ENCODE measurements at places on chromosomes 16 and 17. TPM values are rescaled to one million over a fixed set of nuclear protein-coding genes. Genes with fewer than 3 reads are reported as not detected.
A peak's percentile ranks its signal among the peaks of the same experiment; 100 is the strongest.

GRCh38 chr17:8300627-8301242, 5.5 kb upstream of the SLC25A35 start:
- DNase-seq: peak; percentile 50

DNA sequence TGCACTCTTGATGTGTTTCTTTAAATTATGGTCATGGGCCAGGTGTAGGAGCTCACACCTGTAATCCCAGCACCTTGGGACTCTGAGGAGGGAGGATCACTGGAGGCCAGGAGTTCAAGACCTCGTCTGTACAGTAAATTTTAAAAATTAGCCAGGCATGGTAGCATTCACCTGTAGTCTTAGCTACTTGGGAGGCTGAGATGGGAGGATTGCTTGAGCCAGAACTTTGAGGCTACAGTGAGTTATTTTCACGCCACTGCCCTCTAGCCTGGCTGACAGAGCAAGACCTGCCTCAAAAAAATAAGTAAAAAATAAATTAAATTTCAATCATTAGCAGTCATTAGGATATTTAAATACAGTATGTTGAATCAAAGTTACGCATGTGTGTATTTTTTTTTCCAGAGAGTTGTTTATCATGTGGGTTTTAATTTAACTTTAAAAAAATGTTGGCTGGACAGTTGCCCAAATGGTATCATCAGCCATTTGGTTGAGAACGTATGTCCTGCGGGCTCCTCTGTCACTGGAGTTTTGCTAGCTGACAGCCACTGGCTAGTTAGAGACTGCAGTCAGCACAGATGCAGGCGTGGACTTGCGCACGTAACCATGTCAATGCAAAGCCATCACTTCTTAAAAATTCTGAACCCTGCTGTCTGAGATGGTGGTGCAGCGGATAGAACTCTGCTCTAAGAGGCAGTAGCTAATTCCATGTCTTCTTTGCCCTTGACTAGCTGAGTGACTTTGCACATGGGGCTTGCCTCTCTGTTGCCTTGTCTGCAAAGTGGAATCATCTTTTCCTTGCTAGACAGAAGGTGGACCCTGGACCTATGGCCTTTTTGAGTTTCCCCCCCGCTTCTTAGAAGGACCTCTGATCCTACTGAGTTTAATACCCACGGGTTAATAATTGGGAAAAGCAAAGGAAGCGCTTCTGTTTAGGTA, 40.0 kb downstream of the MAPT start:
- DNase-seq: no peak

GRCh38 chr16:73997971-73998370, 298.6 kb upstream of the PSMD7 start:
- no peak for DNase-seq

- no peak for DNase-seq
These were observed 13.2 kb downstream of the DGKE start for GRCh38 chr17:56847106-56847505.

DNA sequence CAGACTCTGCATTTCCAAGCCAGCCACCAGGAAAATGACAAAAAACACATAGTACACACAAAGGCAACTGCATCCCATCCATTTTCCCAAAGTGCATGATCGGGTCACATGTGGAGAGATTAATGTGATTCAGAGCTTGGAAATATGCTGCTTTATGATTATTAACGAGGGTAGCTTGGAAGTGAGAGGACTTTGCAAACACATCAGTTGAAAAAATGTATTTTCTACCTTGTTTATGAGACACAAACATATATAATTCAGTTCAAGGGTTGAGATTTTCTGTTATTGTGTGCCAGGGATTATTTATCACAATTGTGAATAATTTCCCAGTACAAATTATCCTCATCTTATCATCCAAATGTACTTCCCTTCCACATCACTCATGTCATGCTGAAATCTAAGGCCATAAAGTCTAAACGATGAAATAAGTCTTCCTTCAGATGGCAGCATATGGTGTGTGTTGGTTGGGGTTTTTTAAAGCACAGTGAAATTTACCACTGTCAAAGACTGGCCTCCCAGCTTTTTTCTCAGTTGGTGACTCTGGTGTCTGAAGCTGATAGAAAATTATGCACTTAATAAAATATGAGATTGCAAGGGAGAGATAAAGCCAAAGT, 104.7 kb upstream of the ADAMTS18 start:
- DNase-seq: no peak

Gene HOXB9
- 49.2 TPM for total RNA-seq

DNA sequence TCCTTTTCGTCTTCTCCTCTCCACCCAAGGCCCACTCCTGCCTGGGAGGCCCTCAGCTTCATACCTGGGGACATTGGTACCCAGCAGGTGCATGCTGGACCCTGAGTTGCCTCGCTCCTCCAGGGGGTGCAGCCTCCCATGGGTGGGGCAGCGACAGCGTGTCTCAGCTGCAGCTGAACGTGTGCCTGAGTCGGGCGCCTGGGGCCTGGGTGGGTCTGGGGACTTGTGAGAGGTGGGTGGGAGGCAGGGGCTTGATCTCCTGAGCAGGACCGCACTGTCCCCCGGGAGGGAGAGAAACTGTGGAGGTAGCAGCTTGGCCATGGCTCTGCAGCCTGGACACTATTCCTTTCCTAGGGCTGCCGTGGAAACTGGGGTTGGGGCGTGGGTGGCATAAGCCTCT, 24.8 kb upstream of the ENGASE start:
- no peak for DNase-seq

- no peak for DNase-seq
These were observed 33.9 kb downstream of the MYH11 start for GRCh38 chr16:15822957-15823356.

Gene PLEKHH3
- 14.2 TPM for total RNA-seq

- no peak for DNase-seq
These were observed 74.5 kb upstream of the PMFBP1 start for GRCh38 chr16:72246423-72246822.

- no peak for DNase-seq
These were observed 346.5 kb upstream of the XYLT1 start for GRCh38 chr16:17817260-17817659.

DNA sequence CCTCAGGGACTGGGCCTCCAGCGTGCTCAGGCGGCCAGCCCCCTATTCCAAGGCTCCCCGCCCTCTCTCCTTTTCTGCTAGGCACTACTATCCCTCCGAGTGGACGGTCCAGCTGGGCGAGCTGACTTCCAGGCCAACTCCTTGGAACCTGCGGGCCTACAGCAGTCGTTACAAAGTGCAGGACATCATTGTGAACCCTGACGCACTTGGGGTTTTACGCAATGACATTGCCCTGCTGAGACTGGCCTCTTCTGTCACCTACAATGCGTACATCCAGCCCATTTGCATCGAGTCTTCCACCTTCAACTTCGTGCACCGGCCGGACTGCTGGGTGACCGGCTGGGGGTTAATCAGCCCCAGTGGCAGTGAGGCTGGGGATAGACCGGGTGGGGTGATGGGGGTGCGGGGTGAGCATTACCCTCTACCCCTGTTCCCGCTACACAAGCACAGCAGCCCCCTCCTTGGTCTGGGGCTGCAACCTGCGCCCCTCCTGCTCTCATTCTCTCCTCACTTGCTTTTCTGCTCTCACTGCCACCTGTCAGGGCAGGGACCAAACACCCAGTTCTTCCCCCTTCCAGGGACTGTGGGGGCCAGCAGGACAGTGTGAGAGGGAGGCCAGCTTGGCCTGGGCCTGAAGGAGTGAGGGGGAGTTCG, 1.1 kb downstream of the PRSS41 start:
- DNase-seq: no peak

DNA sequence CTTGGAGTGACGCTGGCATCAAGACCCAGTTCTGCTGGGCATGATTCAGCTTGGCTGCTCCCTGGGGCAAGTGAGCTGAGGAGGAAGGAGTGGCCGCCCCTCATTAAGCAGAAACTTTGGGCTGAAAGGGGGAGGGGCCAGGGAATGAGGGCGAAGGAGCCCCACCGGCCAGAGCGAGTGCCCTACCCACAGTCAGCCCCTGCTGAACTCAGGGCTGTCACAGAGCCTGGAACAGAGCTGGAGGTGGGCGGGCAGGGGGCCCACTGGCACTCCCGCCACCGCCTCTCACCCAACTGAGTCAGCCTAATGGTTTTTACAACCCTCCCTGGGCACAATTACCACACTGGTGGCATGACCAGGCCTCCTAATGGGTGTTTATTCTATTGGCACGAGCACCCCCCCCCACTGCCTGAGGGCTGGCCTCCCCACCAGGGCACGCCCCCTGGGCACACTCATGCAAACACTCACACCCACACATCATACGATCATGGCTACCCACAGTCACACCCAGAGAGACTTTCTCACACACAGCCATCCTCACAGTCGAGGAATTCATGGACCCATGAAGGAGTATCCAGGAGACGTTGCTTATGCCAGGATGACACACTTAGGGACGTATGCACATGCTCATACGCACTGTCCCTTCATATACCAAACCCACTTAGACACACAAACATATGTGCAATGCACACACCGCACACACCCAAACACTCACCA, 19.2 kb downstream of the UNC119 start:
- DNase-seq: peak; percentile 84

Gene PITPNM3
- total RNA-seq: 2.3 TPM

Gene KRT17
- total RNA-seq: 95.2 TPM

Gene TOX3
- total RNA-seq: 1.7 TPM

GRCh38 chr16:67893743-67894399, 817 bp downstream of the PSKH1 start:
- DNase-seq: peak; percentile 42

Gene NHLRC4
- 0.85 TPM for total RNA-seq

- no peak for DNase-seq
These were observed 20.0 kb downstream of the CALCOCO2 start for GRCh38 chr17:48850792-48851323.

Measured in renal cortical epithelial cell (primary cell).